Erythroblast (primary cell): ENCODE measurements at places on chromosomes 7 and 10.

GRCh38 chr7:19069842-19070241 is 47.6 kb downstream of the TWIST1 start:
- no peak for DNase-seq

GRCh38 chr7:33674804-33675411 is 230.4 kb upstream of the BMPER start:
- no peak for DNase-seq

- no peak for DNase-seq
Observed at GRCh38 chr10:100025576-100025975, 15.8 kb upstream of the DNMBP start.

DNA sequence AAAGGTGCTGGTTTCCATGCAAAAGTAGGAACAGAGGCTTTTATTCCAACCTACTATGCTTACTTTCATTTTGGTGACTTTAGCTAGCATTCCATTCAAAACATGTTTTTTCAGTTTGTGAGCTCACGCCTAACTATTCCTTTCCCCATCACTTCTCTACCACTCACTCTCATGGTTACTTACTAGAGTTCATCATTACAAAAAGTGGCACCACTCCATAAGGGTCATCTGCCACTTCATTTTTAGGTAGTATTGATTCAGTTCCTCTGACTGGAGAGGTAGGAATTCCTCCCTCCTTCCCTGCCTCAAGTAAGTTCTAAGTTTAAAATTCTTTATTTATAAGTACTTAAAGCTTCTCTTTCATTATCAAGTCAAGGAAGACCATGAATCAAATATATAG is 543.1 kb downstream of the HTR7 start:
- no peak for DNase-seq

DNA sequence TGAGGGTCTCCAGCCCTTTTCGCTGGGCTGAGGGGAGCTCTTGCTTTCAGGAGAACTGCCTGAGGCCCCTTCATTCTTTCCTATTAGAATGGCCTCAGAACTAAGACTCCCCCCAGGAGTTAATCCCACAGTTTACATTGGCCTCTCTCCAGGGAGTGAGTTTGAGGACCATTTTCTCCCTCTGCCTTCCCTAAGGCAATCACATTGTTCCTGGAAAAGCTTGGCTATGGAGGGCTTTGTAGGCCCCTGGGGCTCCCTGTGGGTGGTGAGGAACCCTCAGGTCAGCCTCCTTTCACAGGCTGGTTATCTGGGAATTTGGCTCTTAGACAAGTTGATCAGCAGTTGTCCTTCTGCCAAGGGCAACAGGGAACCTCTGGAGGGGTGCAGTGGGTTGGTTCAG is 343.7 kb downstream of the RPS24 start:
- DNase-seq, result no peak

DNA sequence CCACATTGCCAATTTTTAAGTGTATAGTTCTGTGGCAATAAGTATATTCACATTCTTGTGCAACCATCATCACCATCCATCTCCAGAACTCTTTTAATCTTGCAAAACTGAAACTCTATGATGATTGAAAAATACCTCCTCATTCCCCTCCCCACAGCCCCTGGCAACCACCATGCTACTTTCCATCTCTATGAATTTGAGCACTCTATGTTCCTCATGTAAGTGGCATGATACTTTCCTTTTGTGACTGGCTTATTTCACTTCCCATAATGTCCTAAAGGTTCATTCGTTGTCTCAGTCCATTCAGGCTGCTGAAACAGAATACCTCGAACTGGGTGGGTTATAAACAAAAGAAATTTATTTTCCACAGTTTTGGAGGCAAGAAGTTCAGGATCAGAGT is 23.4 kb upstream of the EGR2 start:
- DNase-seq, result no peak

- DNase-seq, result no peak
Observed at GRCh38 chr10:48233559-48234005, 40.9 kb downstream of the FRMPD2 start.

DNA sequence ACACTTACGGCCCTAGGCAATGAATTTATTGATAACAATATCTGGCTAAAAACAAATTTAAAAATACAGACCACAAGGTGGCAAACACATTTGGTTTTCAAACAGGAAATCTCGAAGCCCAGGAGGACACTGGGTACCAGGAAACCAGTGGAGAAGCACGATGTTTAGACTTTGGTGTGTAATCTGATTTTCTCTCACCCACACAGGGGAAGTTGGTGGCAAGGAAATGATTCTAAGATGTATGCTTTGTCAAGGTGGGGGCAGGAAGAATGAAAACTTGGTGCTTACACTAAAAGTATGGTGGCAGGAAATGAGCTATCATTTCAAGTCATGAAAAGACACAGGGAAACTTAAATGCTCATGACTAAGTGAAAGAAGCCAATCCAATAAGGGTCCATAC is 113.2 kb upstream of the ANKRD1 start:
- DNase-seq, result no peak

DNA sequence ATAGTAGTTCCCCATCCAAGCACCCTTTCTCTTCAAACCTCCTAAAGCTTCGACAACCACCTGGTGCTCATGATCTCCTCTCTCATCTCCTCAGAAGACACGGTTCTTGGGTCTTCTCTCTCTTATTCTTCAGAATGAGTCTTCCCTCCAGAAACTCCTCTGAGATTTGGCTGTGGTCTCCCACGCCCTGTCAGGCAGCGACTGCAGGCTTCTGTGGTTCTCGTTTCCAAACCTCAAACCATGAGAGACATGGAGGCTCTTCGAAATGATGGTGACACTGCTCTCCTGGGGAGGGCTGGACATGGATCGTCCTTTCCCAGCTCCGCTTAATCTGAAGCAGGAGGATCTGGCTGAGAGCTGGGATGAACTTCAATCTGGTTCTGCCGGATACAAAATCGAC is 78.6 kb upstream of the PITRM1 start:
- no peak for DNase-seq

DNA sequence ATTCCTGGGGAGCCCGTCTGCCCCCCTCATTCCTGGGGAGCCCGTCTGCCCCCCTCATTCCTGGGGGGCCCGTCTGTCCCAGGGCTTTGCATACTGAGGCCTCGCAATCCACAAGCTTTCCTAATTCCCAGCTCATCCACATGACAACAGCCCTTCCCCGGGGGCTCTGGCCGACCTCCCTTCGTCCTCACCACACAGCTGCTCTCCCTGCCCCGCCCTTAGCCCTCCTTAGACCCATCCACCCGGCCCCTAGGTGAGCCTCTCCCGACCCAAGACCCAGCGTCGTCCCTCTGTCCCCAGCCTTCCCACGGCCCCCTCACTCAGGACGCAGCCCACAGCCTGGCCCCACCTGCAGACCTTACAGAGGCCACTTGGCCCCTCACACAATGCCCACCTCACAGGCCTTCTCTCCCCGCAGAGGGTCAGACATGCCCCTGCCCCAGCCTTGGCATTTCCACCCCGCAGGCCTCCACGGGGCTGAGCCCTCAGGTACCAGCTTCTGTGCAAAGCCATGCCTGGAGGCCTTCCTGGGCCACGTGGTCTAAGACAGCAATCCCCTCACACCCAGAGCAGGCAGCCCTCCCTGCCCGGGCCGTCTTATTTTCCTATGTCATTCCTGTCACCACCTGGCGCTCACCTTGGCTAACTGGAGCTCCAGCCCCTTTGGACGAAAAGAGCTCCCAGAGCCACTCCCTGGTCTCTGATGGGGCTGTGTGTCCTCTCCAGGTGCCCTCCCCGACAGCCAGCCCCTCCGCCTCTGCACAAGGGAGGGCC is 3.5 kb upstream of the FAM20C start:
- no peak for DNase-seq

DNA sequence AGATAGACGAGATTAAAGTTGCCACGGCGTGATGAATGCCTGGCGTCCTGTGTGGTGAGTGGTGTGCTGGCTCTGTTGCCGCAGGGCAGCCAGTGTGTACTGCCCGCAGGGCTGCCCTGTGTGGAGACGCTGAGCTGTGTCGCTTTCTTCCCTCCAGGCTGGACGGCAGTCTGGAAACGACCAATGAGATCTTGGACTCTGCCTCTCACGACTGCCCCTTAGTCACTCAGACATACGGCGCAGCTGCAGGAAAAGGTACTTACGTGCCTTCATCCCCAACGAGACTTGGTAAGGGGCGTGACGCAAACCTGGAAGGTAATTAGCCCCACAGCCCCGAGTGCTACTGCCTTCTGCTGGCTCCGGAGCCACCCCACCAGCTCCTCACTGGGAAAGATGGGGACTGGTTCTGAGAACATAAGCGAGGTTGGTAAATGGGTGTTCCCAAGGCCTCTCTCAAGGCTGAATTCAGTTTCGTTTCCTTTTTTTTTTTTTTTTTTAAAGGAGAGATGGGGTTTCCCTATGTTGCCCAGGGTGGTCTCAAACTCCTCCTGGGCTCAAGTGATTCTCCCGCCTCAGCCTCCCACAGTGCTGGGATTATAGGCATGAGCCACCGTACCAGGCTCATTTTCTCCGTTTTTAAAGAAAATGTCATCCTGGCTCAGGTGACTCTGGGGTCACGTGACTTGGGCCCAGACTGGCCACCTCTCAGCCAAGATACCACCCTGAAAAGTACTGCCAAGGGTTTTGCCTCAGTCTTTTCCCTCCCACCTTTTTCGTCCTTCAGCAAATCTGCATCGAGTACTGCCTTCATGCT is 39.6 kb downstream of the WIPI2 start:
- no peak for DNase-seq

DNA sequence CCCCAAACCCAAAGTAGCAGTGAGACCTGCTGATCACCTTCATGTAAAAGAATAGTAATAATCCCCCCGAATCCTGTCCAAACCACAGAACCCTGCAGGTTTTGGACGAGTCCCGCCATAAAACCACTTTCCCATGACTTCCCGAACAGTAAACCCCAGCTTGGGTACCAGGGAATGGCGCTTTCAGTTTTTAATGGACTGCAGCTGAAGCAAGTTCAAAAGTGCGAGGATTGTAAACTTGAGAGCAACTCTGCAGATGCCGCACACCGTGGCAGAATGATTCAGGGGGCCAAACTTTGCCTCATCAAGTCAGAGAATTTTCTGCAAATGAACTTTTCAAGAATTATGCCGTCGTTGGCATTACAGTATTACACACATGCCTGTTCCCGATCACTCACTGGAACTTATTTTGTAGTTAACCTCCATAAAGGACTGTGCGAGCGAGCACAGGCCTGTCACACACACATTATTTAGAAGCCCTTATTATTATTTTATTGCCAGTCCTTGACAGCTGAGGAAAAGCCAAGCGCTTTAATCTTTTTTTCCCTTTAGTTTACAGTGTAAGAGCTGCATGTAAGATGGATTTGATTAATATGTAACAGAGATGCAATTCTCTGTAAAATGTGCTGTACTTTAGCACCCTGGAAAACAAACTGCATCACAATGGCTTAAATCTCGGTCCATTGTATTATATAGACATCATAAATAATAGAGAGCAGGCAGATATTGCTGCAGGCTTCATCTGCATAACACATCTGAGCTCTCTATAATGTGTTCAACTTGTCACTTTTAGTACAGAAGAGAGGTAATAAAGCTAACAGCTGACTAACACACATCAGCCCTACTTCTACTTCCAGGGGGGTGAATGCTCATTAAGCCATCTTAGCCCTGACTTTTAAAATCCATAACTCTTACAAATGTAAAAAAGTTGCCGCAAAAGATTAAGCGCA is 493.5 kb upstream of the GALNT17 start:
- DNase-seq, result no peak

DNA sequence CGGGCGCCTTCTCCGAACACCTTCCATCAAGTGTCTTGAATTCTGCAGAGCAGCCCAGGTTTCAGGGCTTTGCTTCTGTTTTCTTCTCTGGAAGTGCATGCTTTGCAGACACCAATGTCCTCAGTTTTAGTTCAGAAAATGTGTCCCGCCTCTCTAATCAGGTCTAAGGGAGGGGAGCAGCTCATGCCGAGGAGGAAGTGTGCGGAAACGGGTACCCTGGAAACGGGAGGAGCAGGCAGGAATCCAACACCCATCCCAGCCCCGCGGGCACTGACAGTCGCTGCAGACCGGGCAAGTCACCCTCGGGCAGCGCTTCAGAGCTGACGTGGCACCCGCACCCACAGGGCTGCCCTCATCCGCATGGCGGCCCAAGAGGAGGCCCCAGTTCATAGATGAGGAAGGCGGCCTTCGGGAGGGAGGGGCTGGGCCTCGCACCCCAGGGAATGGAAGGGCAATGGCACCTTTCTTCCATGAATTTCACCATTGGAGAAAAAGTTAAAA is 338.7 kb downstream of the DNAJB6 start:
- DNase-seq, result no peak

- DNase-seq, result peak; percentile 68
Observed at GRCh38 chr7:101017064-101017777, 2.7 kb upstream of the MUC17 start.

- DNase-seq, result peak; percentile 21
Observed at GRCh38 chr10:117007080-117007479, 2.1 kb upstream of the SHTN1 start.

DNA sequence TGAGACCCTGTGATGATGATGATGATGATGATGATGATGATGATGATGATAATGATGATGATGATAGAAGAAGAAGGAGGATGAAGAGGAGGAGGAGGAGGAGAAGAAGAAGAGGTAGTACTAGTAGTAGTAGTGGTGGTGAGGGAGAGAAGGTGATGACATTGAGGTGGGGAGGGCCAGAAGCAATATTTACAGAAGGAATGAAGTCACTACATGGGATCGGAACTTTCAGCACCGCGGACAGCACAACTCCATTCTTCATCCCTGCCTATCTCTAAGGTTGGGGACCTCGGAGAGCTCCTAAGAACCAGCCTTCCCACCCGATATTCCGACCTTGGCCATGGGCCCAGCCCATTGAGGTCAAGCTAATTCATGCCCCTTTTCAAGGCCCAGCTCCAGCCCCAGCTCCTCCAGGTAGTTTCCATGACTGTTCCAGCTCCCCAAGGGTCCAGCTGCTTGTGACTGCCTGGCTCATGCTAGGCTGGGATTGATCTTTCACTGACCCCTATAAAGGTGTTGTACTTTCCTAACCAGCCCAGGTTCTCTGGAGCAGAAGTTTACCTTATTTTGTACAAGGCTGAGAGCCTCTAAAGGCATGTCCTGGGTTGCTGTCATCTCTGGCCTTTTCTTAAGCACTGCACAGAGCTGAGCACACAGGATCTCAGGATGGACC is 10.3 kb downstream of the CRHR2 start:
- peak; percentile 55 for DNase-seq

- no peak for DNase-seq
Observed at GRCh38 chr10:129918836-129919235, 45.2 kb downstream of the EBF3 start.

DNA sequence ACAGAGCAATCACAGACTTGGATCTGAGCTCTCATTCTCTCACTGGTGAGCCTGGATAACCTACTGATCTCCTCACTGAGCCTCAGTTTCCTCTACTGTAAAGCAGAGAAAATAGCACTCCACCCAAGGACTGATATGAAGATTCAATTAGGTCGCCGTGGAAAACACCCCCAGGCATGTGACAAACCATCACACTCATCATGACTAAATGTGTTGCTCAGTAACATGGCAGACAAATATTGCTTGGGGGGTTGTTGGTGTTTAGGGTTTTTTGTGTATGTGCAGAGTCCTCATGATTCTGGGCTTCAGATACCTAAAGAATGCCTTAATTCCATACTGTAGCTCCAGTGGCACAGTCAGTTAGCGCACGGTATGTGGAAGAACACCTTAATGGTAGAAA is 122.1 kb upstream of the TCF7L2 start:
- no peak for DNase-seq
